ENCODE measurements at places on chromosomes 1 and 21. TPM values are rescaled to one million over a fixed set of nuclear protein-coding genes. Genes with fewer than 3 reads are reported as not detected.
A peak's percentile ranks its signal among the peaks of the same experiment; 100 is the strongest.

Gene UBL4B
- 0.20 TPM for total RNA-seq

DNA sequence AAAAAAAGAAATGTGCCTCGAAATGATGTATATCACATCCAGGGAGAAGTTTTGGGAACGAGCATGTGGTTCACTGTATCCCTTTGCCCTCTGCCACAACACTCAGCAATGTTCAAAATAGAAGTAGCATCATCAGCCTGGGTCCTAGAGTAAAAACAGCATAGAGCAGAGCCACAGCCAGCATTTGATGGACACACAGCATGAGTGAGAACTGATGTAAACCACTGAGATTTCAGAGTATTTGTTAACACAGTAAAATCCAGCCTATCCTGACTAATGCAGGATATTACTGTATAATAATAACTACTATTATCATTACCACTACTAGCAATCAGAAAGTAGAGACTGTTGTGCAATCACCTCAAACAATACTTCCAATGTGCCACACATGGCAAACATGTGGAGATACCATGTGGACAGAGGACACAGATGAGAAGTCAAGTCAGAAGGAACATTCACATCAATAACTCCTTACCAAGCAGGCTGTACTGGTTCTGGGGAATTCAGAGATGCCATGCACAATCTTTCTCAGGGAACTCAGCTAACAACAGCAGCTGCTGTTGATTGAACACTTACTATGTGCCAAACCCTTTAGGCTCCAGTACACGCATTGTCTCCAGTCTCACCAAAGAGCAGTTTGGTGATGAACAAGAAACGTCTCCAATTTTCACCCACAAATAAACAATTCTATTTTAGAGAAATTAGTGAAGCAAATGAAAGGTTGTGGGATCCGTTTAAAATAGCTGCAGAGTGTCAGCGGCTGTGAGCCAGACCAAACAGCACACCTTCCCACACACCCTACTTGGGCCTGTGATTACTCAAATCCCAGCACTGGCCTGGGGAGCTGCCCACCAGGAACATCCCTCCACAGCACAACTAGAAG lies 16.6 kb upstream of the GFI1 start:
- DNase-seq = no peak

Gene S100A8
- total RNA-seq = 337 TPM

DNA sequence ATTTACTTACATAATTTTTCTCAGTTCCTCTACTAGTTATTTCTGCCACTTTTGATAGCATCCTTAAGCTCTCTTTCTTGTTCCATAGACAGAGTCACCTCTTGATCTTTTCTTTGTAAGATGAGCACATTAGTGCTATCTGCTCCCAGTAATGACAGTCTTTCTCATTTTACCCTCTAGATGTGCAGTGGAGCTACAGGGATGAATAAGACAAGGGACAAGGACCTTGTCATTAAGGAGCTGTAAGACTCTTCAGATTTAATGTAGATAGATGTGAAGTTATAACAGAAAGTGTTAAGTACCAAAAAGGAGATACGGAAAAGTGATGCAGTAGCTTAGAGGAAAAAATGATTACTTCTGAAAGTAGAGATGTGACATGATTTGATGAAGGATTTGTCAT lies 20.4 kb downstream of the SCP2 start:
- DNase-seq = no peak

Gene ETV3
- total RNA-seq = 40.2 TPM

DNA sequence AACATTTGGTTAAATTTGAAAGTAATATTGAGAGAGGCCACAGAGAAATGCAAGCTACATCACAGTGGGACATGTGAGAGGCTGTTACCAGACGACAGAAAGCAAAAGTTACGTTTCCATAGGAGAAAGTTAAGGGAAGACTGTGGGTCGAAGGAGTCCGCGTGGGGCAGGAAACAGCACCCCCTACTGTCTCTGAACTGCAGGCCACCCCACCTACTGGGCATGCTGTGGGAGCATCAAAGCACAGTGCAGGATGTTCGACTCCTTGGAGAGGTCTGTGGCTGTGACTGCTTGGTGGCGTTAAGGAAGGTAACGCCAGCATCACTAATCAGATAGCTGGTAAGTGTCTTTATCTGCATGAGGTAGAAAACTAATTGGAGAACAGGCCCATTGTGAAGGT lies 123.9 kb downstream of the PTBP2 start:
- no peak for DNase-seq

Gene PDPN
- total RNA-seq = 5.3 TPM

Gene SPAG17
- 3.3 TPM for total RNA-seq

Gene TRAF5
- total RNA-seq = 15.2 TPM

DNA sequence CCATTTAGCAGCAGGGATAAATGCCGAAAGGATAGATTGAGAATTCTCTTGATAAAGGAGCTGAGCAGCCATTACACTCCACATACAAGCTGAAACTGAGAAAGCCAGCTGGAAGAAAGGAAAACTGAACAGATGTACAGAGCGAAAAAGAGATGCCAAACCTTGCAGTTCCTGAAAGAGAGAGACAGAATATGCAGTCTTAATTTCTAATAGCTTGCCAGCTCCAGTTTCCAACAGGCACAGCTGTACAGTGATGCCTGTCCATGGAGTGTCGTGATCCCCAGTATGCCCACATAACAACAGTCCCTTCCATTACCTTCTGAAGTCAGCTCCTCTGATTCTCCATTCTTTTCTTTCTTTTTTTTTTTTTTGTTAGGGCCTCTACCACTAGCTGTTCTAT lies 22.7 kb downstream of the ABL2 start:
- DNase-seq = peak; percentile 17

DNA sequence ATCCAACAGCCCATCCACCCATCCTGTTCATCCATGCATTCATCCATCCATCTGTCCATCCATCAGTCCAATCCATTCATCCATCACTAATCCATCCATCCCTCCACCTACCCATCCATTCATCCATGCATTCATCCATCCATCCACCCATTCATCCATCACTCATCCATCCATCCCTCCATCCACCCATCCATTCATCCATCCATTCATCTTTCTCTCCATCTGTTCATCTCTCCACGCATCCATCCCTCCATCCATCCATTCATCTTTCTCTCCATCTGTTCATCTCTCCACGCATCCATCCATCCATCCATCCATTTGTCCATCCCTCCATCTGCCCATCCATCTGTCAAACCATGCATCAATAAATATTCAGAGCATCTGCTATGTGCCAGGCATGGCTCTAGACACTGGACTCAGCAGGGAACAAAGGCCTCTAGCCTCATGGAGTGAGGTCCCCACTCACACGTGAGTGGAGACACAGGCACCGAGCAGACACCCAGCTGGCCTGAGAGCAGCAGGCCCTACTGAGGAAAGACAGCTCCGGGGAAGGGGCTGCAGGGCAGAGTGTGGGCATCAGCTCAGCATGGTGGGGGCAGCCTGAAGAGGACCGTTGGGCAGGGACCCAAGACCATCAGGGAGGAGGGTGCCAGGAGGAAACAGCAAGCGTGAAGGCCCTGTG lies 9.6 kb downstream of the KRTAP10-1 start:
- DNase-seq = no peak

- DNase-seq = no peak
Observed at GRCh38 chr1:97721221-97721620, 199.6 kb downstream of the DPYD start.

DNA sequence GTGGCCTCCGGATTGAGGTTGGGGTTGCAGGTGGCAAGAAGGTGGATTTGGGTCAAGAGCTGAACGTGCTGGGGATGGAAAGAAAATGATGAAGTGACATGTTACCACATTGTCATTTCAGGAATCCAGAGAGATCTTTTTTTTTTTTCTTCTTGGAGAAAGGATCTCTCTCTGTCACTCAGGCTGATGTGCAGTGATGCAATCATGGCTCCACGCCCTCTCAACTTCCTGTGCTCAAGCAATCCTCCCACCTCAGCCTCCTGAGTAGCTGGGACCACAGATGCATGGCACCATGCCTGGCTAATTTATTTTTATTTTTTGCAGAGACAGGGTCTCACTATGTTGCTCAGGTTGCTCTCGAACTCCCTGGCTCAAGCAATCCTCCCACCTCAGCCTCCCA lies 80.6 kb downstream of the GON4L start:
- DNase-seq = no peak

Gene TMPRSS15
- total RNA-seq = 0.10 TPM

DNA sequence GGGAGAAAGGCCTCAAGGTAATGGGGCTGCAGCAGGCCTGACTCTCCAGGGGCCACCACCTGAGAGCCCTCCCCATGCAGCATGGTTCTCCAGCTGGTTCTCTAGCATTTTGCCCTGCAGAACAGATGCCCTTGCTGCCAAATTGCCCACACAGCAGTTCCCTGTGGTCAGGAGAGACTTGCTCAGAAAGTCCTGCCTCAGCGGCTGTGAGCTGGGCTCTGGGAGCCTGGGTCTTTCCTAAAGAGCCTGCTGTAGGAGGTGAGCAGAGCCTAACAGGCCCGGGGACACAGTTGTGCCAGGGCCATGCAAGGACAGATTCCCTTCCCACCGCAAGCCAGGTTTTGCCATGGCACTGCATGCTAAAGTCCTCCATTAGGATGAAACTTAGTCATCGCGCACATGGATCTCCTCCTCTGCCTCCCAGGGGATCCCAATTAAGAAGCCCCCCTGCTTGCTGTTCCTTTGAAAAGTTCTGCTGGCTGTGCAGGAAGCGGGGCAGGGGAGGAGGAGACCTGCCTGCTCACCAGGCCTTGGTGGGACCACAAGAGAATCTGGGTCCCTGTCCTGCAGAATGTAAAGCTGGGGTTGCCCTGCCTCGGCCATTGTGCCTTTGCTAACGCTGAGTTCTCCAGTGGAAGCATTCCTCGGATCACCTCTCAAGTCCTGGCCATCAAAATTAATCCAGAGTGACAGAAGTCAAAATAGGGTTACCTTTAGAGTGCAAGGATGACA lies 21.4 kb downstream of the TEX35 start:
- no peak for DNase-seq
